ENCODE measurements at places on chromosomes 6 and 20.

DNA sequence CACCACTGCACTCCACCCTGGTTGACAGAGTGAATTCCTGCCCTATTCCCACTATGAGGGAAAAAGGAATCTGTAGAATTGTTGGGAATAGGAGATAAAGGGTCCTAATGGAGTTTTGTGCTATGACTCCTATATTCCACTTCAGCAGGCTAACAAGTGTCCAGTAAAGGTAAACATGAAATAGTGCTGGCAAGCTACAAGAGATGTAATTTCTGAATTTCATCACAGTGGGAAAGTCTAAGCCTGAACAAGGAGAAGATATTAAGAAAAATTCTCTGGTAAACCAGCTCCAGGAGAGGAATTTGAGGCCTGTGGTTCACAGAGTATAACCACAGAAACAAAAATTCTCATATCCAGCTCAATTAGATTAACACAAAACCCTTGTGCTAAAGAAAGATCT, 10.3 kb upstream of the C6orf58 start:
- DNase-seq: no peak

DNA sequence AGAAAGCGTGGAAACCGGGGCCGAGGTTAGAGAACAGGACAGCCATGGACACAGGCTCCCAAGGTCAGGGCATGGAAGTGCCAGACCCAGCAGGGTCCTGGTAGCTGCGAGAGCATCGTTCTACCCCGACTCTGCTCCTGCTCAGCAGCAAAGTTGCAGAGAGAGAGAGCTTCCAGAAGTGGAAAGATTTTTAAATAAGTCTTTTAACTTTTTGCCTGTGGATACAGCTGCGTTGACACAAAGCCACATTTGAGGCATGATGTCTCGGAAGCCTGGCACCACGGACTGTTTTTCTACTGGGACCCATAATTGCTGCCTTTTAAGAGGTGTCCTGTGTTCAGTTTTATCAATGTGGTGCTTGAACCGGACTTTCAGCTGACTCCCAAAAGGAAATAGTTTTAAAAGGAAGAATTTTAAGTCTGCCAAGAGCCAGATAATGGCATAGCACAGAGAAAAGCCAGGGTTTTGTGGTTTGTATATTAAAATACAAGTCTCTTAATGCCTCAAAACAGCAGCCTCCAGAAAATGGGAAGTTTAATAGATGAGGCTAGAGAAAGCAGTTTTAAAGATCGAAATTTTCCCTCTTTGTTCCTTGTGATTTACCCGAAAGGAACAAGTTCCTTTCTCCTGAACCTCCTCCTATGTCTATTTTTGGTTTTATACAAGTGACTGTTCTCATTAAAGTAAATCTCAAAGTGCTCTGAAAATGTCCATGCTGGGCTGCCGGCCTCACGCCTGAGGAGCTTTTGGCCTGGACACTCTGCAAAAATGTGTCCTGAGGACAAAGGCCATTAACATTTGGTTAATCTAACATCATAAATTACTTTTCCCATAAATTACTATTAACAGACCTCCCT, 91.5 kb downstream of the RIN2 start:
- no peak for DNase-seq

DNA sequence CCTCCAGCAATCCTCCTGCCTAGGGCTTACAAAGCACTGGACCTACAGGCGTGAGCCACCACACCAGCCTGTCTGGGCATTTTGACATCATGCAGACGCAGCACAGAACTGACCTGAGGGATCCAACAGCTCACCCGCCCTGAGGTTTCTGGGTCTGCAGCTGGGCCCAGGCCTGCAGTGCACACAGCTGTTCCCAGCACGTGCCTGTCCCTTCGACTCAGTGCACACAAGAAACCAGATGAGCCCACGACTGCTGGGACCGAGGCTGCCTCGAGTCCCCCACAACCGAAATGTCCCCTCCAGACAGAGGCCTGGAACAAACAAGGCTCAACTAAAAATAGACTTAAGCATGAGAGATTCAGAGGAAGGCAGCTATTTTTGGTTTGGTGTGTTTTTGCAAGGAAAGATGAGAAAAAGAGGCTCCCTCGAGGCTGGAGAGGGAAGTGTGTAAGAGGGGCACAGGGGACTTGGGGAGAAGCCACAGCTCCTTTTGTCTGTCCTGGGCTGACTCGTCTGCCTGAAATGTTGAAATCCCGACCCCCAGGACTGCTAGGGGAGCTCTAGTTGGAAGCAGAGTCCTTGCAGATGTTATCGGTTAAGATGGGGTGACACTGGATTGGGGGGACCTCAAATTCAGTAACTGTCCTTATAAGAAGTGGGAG, 66.3 kb downstream of the YTHDF1 start:
- DNase-seq: no peak

DNA sequence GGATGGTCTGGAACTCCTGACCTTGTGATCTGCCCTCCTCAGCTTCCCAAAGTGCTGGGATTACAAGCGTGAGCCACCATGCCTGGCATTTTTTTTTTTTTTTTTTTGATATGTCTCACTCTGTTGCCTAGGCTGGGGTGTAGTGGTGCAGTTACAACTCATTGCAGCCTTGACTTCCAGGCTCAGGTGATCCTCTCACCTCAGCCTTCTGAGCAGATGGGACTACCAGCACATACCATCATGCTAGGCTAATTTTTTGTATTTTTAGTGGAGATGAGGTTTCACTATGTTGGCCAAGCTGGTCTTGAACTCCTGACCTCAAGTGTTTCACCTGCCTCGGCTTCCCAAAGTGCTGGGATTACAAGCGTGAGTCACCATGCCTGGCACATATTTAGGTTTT, 34.3 kb downstream of the PHF20 start:
- DNase-seq: no peak

- DNase-seq: no peak
These were observed 123.2 kb downstream of the ARHGAP18 start for GRCh38 chr6:129586815-129587214.

- DNase-seq: no peak
These were observed 472.3 kb upstream of the CITED2 start for GRCh38 chr6:139846538-139847456.

DNA sequence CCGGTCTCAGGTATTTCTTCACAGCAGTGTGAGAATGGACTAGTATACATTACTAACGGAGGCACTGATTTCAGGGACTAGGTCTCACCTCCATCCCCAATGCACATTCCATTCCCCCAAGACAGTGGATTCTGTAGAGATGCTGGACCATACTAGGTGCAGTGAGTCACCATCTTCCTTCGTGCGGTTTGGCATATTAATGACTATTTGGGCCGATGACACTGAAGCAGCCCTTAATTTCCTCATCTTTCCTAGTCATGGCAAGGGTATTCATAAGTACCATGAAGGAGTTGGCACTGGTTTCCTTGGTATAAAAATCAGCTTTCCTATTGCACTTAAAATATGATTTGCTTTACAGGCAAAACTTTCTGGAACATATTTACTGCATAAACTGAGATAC, 121.4 kb upstream of the TRAF3IP2 start:
- no peak for DNase-seq

DNA sequence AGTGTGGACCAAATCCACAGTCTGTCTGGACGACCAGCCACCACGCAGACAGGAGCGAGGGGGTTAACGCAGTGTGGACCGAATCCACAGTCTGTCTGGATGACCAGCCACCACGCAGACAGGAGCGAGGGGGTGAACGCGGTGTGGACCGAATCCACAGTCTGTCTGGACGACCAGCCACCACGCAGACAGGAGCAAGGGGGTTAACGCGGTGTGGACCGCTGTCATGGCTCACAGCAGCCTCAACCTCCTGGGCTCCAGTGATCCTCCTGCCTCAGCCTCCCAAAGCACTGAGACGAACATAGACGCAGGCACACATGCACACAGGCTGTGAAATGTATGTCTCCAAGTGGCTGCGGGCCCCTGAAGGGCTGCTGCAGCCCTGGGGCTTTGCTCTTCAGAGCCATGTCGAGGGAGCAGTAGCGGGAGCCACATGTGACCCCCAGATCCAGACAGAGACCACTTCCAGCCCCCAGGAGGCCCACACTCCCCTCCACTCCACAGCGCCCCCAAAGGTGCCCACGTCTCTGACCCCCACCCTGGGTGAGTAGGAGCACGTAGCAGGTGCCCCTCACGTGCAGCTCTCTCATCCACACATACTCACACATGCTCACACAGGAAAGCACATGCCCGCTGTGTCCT, 98.1 kb downstream of the YTHDF1 start:
- no peak for DNase-seq

DNA sequence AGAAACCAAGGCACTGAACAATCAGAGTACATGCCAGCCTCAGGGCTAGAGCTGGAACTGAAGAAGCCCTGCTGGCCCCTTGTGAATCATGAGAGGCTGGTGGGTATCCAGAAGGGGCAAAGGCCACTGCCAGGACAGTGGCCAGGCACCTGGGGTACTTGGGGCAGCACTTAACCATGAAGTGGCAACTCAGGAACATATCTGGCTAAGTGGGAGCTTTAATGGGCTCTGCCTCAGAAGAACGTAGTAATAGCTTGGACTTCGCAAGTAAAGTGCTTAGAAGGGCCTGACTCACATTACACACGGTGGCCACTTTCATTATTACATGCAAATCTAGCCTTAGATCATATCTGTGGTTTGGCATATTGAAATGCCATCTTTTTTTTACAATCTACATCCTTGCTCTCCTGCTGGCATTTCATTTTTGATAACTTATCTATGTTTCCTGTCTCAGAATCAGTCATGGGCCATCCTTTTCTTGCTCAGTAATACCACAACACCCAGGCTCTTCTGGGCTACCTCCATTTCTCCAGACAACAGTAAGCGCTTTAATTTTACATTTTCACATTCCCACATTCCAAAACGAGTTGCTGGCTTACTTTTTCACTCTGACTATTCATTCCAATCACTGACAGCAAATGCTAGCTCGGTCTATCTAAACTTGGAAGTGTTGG, 21.6 kb downstream of the NAPB start:
- DNase-seq: no peak

DNA sequence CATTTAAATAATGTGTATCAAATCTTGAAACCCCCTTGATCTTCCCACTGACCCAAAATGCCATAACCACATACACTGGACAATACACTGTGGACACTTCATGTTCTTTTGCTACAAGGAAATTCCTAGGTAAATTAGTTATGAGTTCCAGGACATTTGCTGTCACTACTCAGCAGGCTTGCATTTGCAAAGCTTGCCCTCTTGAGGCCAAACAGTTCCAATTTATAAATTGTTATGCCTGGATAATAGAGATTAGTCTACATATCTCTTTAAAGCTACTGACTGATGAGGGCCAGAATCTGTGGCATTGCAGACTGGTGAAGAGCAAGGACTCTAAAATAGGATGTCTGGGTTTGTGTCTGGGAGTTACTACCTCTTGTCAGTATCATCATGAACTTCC, 17.4 kb upstream of the RAB32 start:
- DNase-seq: no peak

DNA sequence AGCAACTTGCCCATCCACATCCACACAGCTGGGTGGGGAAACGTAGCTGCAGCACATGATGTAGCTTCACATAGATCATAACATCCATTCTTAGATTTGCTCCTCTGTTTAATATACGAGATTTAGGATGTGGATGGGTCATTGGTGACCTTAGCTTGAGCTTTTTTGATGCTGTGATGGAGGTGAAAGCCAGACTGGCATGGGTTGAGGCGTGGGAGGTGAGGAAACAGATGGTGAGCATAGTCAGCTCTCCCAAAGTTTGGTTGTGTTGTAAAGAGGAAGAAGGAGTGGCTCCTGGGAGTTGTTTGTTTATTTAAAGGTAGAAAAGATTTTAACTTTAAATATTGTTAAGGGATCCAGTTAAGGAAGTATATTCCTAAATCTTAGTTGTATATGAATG, 5.3 kb downstream of the ARFGEF2 start:
- no peak for DNase-seq

GRCh38 chr6:16168858-16169257, 40.0 kb downstream of the MYLIP start:
- no peak for DNase-seq

DNA sequence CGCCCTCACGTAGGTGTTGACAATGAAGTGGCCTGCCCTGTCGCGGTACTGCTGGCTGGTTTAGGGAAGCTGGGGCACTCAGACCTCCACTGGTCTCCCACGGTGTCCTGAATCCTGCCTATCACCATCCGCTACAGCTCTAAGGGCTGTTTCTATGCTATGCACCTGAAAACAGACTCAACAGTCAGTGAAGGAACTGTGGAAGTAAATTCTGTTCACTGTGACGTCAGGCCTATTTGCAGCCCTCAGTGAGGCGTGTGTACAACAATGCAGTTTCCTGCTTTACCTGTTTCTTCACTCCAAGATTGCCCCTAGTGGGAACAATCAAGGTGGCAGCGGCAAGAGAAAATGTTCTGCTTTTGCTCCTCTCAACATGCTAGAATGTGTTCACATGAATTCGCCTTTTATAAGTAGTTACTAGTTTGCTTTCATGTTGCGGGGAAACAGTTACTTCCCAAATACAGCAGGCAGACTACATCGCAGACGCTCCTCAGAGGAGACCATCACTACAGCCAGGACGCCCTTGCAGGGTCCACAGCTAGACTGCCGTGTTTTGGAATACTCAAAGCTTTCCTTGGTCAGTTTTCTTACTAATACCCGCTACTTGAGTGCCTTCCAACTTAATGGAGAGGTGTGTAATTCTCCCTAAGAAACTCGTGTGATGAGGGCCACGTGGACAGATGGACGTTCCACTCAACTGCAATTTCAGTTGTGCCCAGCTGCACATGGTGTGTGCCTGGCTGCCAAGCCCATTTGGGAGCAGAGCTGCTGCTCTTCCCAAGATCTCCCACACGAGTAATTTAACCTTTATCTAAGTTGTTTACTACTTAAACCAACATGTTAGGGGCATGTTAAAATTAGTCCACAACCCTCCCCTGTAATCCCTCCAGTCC, 25.4 kb downstream of the DIDO1 start:
- no peak for DNase-seq

DNA sequence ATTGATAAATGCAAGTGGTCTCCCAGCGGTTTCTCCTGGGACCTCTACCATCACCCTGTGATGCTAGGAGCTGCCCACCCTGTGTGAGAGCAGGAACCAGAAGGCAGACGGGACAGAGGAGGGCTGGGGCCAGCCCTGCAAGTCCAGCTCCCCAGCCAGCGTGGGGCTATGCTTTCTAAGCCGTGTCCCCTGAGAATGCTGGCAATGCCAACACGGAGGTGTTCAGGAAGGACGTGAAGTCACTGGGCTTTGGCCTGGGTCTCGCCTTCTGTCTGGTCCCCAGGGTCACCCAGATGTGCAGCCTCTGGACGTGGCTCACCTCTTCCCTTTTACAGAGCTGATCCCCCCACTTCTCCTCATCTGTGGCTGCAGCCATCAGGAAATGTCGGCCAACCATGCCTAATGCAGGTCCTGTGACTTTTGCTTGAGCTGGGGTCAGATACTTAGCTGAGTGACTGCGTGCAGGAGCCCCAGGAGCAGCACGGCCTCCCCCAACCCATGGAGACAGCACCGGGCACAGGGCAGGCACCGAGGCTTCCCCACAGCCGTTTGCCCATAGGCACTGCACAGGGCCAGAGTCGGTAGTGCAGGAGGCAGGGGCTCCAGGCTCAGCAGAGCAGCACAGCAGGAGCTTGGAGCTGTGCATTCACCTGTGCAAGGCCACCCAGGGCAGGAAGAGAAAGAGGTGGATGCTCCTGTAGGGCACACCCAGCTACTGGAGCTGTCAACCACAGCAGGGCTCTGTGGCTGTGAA, 66.2 kb downstream of the GNAS-AS1 start:
- DNase-seq: no peak

Data from stimulated activated CD4-positive, alpha-beta T cell treated with anti-CD3 and anti-CD28 coated beads, TNF-alpha, amount 100 ng/mL, for 48 hours (primary cell).